CD4-positive, alpha-beta T cell treated with Interleukin-1 beta for 1 hour (primary cell): ENCODE measurements at places on chromosomes 12 and 14.

DNA sequence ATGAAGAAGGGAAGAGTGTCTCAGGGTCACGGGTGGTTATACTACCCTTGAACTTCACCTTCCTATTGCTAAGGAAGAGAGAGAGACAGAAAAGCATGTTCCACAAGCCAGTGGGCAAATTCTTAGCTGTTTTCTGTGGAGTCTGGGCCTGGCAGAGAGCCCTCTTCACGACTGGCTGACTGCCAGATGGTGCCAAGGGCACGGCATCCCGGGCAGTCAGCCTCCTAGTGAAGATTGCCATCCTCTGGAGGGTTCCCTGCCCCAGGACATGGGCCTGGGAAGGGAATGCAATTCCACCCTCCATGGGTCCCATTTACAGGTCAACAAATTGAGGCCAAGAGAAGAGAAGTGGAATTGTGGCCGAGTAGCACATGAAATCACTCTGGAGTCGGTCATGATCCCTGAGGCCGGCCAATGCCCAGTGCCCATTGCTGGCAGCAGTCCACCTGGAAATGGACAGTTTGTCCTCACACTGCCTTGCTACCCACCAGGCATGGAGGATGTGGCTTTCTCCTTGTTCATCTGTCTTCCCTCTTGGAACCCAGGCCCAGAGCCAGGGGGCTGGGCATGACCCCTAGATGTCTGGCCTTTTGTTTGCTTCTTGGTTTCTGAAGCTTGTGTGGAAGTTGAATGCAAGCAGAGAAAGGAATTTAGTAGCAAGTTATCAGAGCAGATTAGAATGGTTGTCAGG is 9.9 kb downstream of the TUNAR start:
- DNase-seq: no peak

- no peak for DNase-seq
Observed at GRCh38 chr12:43336962-43337555, 214.9 kb downstream of the ADAMTS20 start.

DNA sequence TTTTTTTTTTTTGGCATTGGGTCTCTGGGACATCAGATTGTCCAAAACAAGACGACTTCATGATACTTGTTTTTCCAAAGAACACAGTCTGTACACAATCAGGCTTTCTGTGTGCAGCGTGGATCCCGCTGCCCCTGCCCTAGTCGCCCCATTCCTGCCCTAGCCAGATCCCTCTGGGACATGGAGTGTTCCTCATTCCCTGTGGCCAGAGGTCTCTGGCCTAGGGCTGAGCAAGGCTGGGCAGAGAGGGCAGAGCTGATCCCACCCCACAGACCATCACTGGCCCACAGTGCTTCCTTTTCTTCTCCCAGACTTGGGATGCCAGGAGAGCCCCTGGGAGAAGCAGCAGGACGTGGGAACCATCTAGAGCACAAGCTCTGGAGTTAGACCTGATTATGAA is 20.9 kb upstream of the EIF2B2 start:
- no peak for DNase-seq

- DNase-seq: no peak
Observed at GRCh38 chr14:100889641-100890040, 13.9 kb downstream of the RTL1 start.

DNA sequence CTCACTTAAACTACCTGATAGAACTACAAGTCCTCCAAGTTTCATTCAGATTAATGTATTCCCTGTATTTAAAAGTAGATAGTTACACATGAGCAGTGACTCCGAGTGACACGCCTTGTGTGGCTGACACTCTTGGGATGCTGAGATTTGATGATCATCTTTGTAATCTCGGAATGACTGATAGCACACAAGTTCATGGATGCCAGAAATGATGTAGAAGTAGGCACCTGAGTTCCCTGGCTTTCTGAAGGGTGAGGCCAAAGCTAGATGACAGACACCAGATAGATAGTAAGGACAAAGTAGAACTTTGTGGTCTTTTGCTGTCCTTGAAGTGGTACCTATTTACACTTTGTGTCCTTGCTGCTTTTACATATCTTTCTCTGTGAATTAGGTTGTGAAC is 491.2 kb downstream of the PCNX1 start:
- no peak for DNase-seq

- DNase-seq: no peak
Observed at GRCh38 chr12:115979351-115979750, 298.1 kb downstream of the MED13L start.

DNA sequence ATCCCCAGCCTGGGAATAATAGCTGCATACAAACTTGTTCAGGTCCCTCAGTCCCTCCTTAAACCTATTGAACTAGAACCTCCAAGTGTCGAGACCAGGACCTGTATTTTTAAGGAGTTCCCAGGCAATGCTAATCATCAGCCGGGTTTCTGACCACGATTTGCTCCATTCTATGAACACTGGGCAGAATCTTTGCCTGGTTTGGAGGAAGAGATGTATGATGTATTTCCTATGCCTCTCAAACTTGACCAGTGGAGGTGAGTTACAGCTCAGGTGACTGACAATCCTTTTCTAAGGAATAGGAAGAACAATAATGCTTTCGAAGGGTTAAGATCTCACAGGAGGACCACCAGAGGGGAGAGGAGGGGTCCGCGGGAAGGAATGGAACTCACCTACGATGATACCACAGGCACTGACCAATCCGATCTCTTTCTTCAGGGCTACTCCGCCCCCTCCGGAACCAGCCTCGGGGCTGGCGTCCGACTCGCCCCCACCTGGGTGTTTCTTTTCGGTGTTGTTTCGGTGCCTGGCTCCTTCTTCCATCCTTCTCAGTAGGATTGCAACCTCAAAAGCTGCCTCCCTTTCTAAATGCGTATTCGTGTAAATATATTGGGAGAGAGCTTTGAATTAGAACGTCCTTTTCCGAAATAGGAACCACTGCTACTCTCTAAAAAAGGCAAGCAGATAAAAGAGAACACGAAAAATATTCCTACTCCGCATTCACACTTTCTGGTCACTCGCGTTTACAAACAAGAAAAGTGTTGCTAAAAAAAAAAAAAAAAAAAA is 895 bp downstream of the SLC7A8 start:
- peak; percentile 34 for DNase-seq

GRCh38 chr12:9799961-9800360 is 27.3 kb upstream of the KLRF1 start:
- no peak for DNase-seq

DNA sequence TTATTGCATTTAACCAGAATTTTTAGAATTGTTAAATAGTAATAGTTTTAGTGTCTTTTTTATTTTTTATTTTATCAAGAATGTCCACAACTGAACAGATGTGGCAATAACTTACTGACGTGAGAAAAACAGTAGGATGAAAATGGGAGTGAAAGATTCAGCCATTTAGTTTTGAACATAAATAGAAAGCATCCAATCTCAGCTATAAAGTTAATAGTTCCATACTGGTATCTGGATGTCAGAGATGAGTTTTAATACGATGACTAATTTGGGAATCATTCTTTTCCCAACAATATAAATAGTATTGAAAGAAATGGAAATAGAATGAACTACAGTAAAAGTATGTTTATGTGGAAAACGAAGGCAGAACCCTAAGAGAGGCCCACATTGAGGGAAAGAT is 159.4 kb downstream of the EPS8 start:
- DNase-seq: no peak

GRCh38 chr12:4951083-4951482 is 41.4 kb downstream of the KCNA1 start:
- DNase-seq: no peak

- no peak for DNase-seq
Observed at GRCh38 chr14:90615517-90616060, 200.6 kb downstream of the TTC7B start.

DNA sequence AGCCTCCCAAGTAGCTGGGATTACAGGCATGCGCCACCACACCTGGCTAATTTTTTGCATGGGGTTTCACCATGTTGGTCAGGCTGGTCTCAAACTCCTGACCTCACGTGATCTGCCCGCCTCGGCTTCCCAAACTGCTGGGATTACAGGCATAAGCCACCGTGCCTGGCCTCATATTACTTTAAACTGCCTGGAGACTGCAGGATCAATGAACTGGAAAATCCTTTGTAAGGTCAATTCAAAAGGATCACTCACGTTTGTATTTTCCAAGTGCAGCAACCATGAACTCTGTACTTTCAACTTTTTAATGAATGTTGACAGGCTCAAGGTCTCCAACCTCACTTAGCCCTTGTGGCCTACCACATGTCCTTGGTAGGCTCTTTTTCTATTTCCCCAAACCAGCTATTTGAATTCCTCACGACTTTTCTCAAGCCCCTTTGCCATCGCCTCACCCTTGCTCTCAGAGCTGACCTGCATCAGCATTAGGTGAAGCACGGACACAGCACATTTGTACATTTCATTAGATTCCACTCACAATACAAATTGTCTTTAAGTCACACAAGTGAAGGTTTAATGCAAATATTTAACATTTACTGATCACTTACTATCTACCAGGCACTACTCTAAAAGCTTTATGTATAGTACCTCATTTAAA is 42.2 kb upstream of the GCH1 start:
- DNase-seq: no peak
